Mucosa of gallbladder (tissue), 1 donor: ENCODE measurements at places on chromosomes 7 and 10.

GRCh38 chr10:114332301-114333192, 71.8 kb downstream of the AFAP1L2 start:
- no peak for DNase-seq

DNA sequence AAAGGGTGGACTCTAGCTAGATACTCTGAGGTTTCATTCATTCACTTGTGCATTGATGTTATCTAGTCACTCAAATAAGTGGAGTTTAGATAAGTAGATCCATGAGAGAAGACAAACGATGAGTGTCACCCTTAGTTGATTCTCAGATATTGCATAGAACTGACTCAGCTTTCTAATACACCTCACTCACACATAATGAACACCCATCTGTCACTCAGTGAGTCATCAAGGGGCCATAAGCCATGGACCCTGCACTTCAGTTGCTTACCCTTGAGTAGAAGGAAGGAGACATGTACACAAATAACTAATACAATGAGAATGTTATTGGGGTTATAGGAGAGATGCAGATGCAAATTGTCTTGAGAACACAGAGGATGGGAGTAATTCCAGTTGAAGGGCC, 163.8 kb downstream of the SORCS3 start:
- no peak for DNase-seq

- DNase-seq = no peak
Measured at GRCh38 chr7:106423821-106424475, 139.2 kb upstream of the NAMPT start.

- DNase-seq = no peak
Measured at GRCh38 chr10:15678851-15679250, 40.9 kb downstream of the ITGA8 start.

DNA sequence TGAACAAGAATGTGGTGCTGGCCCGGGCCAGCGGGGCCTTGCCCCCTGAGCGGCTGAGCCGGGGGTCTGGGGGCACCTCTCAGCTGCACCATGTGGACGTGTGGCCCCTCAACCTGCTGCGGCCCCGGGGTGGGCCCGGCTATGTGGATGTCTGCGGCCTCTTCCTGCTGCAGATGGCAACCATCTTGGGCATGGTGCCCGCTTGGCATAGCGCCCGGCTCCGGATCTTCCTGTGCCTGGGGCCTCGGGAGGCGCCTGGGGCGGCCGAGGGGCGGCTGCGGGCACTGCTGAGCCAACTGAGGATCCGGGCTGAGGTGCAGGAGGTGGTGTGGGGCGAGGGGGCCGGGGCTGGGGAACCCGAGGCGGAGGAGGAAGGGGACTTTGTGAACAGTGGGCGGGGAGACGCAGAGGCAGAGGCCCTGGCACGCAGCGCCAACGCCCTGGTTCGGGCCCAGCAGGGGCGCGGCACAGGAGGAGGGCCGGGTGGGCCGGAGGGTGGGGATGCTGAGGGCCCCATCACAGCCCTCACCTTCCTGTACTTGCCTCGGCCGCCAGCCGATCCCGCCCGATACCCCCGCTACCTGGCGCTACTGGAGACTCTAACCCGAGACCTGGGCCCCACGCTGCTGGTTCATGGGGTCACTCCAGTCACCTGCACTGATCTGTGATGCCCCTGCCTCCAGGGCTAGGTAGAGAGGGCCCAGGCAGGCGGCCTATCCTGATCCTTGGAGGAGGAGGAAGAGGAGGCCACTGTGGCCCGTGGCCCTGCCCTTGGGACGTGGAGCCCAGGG, 1.1 kb upstream of the TRIP6 start:
- DNase-seq = peak; percentile 92

GRCh38 chr10:97169911-97170693, 15.7 kb downstream of the SLIT1 start:
- peak; percentile 72 for DNase-seq

DNA sequence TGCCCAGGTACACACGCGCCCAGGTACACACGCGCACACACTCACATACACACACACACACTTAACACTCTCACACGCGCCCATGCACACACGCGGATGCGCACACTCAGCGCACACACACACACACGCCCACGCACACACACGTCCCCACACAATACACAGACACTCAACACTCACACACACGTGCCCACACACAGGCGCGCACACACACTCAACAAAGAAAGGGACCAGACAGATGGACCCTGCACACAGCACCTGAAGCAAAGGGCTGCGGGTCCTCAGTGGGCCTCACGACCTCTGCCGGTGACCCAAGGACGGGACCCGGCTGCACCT, 257.4 kb downstream of the ZMYND11 start:
- no peak for DNase-seq

DNA sequence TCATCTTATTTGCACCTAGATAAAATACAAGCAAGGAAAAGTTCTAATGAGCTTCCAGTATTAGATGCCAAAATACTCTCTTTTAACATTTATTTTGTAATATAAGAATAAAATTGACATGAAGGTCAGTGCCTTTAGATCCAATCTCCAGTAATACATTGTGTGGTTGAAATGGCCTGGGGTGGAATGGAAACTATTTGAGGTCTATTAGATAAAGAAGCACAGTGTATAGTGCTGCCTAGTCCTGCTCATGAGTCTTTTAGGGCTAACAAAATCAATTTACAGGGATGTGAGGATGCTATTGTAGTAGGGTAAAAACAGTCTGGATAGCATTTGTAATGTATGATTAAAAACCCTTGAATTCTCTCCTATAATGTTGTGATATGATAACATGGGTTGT, 84.5 kb upstream of the ETV1 start:
- no peak for DNase-seq

GRCh38 chr10:122279725-122280141, 8.6 kb downstream of the BTBD16 start:
- DNase-seq = no peak

- DNase-seq = no peak
Measured at GRCh38 chr10:35854661-35855060, 212.6 kb upstream of the FZD8 start.

- no peak for DNase-seq
Measured at GRCh38 chr7:12491526-12491925, 79.0 kb upstream of the SCIN start.
